IPS DF 19.7 (cell line): ENCODE measurements at places on chromosomes 6 and 20.

DNA sequence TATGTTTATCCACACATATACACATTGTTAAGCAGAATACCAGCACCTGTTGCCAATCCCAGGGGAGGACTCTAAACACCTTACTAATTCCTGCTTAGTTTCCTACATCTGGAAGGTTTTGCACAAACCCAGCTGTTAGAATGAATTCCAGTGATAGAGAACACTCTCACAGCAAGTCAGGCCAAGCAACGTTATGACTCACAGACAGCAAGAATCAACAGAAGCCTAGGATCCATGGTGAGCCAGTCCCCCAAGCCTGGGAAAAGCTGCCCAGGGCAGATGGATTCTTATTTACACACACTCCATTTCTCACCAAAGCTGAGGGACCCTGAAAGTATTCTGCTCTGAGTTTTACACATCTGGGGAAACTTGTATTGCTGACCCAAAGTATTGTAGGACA is 291.7 kb downstream of the SLC35F1 start:
- no peak for DNase-seq

GRCh38 chr20:63739130-63740069 is at the start of gene SLC2A4RG:
Gene SLC2A4RG, plus strand, starts transcription at chr20:63739776. Its CDS starts 137 bp downstream, at chr20:63739913.
- no peak for DNase-seq

DNA sequence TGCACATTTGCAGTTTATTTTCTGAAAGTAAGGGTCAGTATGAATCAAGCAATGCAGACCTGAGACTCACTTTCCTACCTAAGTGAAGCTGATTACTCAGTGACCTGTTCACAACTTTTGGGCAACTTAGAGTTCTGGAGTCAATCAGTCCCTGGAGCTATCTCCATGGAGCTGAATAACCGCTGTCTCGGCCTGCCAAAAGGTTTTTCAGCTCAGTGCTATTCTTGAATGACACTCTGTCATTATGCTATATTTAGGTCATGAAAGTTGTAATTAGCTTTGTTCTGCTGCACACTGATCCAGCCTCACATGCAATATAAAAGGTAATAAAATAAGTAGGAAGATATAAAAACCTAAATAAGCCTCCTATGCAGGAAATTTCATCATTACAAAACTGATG is 356.0 kb downstream of the BMP2 start:
- DNase-seq = no peak

- no peak for DNase-seq
Measured at GRCh38 chr6:16228709-16229665, 9.4 kb upstream of the GMPR start.

DNA sequence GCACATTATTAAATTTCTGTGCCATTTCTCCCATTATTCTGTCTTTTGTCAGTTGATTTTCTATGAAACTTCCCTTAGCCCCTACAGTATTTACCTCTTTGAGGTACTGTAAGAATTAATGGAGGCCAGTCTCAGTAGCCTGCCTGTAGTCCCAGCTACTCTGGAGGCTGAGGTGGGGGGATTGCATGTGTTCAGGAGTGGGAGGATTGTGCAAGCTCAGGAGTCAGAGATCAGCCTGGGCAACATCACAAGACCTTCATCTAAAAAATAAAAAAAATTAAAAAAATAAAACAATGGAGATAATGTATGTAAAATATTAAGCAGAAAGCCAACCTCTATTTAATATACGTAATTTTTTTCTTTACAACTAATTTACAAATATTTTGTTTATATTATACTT is 77.8 kb downstream of the OR2B2 start:
- no peak for DNase-seq

DNA sequence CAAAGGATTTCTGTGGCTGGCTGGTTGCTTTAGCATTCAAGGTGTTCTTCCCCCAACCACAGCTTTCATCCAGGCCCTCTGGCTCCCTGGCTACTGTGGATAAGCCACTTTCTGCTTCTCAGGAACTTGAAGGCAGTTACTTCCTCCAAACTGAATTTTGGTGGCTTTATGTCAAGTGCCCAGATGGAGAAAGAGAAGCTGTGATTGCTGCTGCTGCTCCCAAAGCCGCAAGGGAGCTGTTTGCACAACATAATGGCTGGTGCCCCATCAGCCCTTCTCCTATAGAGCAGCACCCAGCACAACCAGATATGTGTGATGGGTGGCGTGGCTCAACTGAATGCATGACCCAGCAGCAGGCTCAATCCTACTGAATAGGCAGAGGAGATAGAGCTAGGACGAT is 465.2 kb downstream of the MAFB start:
- no peak for DNase-seq

DNA sequence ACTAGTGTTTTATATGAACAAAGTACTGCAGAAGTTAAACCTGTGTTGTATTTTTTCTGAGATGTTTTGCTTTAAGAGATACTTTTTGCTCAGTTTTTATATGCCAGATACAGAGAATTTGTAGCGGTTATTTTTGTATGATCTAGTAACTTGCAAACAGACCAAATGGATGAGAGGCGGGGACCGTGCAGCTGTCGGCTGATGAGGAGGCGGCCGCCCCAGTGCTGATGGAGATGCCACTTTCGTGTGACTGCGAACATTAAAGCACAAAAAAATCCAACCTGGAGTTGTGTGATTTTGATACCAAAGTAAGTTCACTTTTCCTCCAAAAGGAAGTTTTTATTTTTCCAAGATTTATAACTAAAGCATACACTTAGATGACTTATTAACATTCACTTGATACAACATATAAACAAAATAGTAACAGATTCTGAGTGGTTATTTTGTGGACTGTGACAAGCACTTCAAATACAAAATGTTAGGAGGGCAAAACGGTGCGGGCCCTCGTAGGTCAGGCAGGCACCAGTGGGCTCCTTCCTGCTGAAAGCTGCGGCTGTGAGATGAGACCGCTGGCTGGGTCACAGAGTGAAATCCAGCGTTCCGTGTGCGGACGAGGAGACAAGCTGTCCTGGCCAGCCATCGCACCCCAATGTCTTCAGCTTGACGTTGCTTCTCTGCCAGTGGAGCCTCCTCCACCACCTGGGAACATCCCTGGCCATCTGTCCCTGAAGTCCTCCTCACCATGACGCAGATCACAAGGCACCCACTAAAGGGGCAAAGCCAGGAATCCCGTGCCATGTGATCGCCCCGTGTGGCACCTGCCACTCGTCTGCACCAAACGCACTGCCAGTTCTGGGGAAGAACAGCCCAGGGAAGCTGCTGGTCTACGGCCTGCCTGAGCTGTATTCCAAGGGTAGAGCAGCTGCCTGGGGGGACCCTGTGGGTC is 4.0 kb upstream of the OGFR start:
- DNase-seq = no peak

GRCh38 chr6:80464901-80465300 is 358.4 kb downstream of the BCKDHB start:
- peak; percentile 20 for DNase-seq

- no peak for DNase-seq
Measured at GRCh38 chr6:14153228-14153627, 35.7 kb downstream of the CD83 start.

DNA sequence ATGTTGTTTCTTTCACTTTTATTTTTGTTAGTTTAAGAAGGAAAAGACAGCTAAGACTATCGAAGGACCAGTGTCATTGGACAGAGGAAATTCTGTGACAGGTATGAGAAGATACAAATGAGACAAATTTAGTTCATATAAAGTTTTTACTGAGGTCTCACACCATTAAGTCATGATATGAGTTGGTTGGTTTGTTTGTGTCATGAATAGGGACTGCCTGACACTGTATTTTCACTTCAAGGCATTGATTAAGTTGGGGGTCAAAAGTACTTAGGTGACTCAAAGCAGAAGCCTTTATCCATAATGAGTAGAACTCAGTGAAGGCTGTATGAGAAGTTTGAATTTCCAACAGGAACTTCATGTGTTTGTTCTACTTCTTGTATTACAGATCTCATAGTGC is 21.3 kb upstream of the HIVEP2 start:
- no peak for DNase-seq

- no peak for DNase-seq
Measured at GRCh38 chr20:50501972-50502745, 8.0 kb upstream of the PTPN1 start.

- no peak for DNase-seq
Measured at GRCh38 chr20:32482143-32482441, 103.0 kb downstream of the NOL4L start.

GRCh38 chr6:1703091-1703855 is 93.6 kb downstream of the FOXC1 start:
- no peak for DNase-seq

DNA sequence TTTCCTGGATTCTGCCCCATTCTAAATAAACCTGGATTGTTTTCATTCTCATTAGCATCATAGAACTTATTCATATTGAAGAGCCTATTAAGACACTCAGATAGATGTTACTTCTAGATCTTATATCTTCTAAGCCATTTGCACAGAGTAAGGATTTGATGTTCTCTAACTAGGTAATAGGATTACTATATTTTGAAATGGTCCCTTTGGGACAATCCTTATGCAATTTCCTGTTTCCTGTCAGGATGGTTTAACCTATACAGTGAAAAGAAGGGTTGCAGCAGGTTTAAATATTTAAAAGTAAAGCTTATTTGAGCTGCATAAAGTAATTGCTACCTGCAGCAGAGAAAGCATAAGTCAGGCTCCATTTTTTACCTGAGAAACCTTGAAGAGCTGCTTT is 860.1 kb downstream of the TFAP2A start:
- no peak for DNase-seq

DNA sequence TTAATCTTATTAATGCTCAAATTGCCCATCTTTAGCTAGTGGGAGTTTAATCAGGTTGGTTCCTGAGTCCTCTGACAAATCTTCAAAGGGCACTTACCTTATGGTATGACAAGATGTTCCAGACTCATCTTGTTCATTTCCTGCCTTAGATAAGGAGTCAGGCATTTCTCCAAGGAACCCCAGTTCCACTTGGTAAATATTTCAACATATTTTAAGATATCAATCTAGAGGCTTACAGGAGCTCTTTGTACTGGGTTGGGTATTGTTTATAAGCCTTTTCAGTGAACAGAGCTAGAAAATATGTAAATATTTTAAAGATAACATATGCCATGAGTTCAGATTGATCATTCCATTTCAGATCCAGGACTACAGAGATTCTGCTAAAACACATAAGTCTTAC is 159.8 kb downstream of the RCAN2 start:
- no peak for DNase-seq

- no peak for DNase-seq
Measured at GRCh38 chr20:24560571-24561491, 91.4 kb downstream of the SYNDIG1 start.

DNA sequence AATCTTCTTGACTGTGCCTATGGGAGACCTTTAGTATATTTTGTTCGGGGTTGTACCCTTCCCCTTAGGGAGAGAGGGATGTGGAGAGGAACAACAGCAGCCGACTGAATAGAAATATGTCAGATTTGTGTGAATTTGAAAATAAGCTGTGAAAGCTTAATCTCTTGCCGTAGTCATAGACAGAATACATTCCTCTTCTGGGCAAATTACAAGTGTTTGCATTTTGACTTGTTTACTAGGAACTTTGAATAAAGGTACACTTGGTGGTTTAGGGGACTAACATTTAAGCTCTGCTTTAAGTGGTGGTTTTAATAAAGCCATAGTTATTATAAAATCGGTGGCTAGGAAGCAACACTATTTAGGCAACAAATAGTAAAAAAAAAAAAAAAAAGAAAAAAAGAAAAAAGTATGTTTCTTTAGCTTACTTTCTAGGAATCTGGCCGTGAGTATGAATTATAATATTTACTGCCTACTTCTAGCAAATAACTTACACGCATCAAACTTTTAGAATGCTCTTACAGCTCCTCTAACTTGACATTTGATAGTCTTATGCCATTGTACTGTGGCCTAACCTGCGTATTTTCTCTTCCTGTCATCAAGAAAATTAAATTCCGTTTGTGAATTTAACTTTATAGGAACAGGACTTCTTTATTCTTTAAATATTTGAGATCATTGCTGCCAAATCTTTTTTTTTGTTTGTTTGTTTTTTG is 65.1 kb downstream of the ZBTB2 start:
- DNase-seq = no peak
